ENCODE measurements at places on chromosomes 4 and X. TPM values are rescaled to one million over a fixed set of nuclear protein-coding genes. Genes with fewer than 3 reads are reported as not detected.

DNA sequence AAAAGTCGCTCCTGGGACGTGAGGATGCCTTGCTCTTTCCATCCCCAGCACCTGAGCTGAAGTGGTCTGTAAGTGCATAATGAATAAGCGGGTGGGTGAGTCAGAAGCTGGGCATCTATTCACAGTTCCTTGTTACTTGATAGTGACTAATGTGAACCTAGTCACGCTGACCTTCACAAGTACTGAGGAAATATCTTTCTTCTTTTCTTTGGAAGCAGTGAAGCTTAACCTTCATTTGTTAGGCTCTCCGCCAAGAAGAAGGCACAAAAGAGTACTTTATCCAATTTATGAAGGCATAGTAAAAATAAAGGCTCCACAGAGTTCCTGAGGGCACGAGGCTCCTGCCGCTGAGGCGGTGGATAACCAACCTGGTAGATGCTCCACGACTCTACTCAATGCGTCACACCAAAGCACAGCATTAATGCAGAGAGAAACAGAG, 475.7 kb upstream of the SLIT2 start:
- no peak for DNase-seq

DNA sequence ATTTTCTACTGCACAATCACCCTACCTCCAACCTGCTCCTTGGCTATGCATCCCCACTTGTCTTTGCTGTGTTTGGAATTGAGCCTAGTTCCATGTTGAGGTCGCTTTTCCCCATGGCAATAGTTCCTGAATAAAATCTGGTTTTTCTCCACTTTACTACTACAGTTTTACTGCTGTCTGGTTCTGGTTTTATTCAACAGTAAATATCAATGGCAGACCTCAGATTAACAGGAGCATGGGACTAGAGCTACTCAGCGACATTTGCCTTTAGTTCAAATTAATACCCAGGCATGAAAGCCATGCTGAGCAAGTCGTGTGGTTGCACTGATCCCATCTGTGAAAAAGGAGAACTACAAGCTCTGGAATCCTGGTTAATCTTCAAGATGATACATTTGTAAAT, 460.3 kb downstream of the GRXCR1 start:
- no peak for DNase-seq

- DNase-seq: no peak
These were observed 152.0 kb upstream of the SFRP2 start for GRCh38 chr4:153940916-153941315.

GRCh38 chrX:5780821-5781220, 447.8 kb downstream of the NLGN4X start:
- no peak for DNase-seq

DNA sequence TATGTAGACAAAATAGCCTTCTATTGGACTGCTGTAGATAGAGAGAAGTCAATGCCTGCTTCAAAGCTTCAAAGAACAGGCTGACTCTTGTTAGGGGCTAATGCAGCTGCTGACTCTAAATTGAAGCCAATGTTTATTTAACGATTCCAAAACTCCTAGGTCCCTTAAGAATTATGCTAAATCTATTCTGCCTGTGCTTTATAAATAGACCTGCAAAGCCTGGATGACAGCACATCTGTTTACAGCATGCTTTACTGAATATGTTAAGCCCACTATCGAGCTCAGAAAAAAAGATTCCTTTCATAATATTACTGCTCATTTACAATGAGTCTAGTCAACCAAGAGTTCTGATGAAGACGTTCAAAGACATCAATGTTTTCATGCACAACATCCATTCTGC, 54.8 kb upstream of the RBMXL3 start:
- DNase-seq: no peak

DNA sequence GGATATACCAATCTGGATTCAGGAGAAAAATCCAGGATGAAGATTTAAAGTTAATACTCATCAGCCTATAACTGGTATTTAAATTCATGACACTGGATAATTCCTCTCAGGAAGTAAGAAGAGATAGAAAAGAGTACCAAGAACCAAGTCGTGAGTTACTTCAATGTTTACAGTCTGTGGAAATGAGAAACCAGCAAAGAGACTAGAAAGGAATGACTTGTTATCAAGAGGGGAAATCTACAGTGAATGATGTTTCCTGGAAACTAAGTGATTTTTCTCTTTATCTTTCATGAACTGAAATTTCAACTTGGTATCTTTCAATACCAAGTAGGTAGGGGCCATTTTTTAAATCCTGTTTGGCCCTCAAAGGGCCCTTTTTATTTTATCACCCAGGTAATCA, 217.9 kb upstream of the AFF2 start:
- DNase-seq: no peak

DNA sequence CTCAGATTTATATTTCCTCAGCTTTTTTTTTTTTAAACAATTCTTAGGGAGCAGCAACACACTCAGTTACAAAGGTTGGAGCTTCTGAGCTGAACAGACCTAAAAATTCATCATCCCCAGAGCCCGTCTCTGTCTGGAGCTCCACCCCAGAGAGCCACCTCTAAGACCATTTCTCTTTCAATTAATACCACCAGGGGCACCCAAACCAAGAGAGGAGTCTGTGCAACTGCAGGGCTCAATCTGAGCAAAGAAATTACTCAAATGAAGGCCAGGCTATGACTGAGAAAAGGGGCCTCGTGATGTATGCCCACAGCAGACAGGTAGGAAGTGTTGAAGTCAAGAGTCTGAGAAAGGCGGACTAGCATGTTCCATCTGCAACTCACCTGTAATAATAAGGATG, 95.5 kb downstream of the C4orf51 start:
- DNase-seq: no peak

ENAM gene
- not detected for total RNA-seq

ANOS1 gene
- 5.1 TPM for total RNA-seq

All from mesothelial cell of epicardium (in vitro differentiated cells).